ENCODE measurements at places on chromosomes 6 and 20.

- no peak for DNase-seq
Observed at GRCh38 chr20:56987986-56988385, 278.5 kb downstream of the BMP7 start.

DNA sequence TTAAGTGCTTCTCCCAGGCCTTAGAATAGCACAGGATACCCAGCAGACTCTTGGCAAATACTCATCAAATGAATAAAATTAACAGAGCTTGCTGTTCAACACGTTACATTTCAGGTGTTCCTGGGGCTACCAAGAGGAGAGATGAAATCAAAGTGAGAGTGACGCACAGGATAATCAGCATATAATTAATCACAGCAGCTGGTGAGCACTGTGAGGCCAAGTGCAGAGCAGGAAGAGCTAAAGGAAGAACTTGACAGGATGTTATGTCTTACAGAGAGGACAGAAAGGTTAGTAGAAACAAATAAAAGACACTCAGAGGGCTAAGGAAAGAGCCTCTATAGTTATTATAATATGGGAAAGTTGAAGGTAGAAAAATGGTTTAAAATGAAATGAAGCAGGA, 8.8 kb downstream of the PPIL1 start:
- no peak for DNase-seq

DNA sequence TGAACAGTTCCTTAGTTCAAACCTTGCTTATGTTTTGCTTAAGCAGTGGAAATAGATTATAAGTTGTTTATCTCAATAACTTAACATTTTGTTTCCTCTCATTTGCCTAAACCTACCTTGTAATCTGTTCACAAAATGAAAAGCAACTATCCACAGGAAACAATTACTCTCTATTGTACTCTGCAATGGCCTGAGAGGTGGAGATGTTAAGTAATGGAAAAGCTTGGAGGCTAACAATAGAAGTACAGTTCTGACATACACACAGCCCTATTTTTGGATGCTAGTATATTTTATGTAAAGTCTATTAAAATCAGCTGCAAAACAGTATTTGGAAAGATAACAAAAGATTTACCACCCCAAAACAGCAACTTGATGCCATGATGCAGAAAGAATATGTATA, 82.1 kb downstream of the TINAG start:
- no peak for DNase-seq

DNA sequence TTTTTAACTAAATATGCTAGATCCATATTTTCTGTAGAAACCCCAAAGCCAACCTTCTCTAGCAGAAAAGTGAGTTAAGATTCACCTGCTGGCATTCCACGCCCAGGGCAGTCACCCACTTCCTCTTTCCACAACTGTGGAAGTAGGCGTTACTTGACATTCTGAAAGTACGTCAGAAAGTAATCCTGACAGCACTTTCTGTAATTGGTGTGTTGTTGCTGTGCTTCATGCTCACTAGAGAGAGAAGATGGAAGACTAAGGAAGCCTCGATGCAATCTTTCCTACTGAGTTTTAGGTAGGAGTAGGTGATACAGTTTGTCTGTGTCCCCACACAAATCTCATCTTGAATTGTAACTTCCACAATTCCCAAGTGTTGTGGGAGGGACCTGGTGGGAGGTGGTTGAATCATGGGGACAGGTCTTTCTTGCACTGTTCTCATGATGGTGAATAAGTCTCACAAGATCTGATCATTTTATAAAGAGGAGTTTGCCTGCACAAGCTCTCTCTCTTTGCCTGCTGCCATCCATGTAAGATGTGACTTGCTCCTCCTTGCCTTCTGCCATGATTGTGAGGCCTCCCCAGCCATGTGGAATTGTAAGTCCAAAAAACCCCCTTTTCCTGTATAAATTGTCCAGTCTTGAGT, 101.1 kb downstream of the MAP3K7 start:
- DNase-seq, result no peak

DNA sequence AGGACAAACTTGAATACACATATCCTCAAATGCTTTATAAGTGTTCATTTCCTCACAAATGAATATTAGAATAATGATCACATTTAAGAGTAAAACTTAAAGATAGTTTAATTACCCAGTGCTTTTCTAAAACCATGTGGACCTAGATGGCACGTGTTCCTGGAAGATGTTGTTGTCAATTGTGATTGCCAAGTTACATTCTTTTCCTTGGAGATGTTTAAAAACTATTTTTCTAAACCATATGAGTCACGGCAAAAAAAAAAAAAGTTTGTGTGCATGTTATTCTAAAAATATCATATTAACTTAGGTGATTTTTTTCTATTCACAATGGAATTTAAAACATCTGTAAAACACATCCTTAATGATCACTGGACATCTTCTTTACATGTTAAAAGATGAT, 51.1 kb downstream of the RCAN2 start:
- DNase-seq, result no peak

DNA sequence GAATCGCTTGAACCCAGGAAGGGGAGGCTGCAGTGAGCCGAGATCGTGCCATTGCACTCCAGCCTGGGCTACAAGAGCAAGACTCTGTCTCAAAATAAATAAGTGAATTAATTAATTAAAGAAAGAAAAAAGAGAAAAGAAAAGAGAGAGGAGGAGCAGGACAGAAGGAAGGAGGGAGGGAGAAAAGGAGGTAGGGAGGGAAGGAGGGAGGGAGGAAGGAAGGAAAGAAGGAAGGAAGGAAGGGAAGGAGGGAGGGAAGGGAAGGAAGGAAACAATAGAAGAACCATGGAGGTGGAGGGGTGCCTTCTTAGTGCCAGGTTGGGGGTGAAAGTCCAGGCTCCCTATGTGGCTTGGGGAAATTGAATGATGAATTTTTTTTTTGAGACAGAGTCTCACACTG, 6.5 kb upstream of the AHCY start:
- no peak for DNase-seq

DNA sequence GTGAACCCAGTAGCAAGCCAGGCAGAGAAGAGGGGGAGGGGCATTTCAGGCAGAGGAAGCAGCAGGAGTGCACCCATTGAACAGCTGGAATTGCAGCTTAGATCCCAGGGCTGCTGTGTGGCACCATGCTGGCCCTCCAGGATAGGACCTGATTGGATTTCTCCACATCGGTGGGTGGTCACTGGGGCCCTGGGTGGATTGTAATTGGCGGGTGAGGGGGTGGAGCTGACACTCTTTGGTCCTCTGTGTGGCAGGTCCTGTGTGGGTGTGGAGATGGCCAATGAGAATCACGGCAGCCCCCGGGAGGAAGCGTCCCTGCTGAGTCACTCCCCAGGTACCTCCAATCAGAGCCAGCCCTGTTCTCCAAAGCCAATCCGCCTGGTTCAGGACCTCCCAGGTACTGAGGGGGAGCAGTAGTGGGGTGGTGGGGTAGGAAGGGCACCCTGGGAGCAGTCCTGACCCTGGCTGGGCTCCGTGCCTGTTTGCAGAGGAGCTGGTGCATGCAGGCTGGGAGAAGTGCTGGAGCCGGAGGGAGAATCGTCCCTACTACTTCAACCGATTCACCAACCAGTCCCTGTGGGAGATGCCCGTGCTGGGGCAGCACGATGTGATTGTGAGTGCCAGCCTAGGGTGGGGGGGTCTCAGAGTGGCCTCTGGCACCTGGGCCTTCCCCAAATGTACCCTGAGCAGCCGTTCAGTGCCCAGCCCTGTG, 4.4 kb downstream of the PCIF1 start:
- DNase-seq, result no peak

GRCh38 chr6:143233554-143234285, 173.0 kb downstream of the AIG1 start:
- no peak for DNase-seq

DNA sequence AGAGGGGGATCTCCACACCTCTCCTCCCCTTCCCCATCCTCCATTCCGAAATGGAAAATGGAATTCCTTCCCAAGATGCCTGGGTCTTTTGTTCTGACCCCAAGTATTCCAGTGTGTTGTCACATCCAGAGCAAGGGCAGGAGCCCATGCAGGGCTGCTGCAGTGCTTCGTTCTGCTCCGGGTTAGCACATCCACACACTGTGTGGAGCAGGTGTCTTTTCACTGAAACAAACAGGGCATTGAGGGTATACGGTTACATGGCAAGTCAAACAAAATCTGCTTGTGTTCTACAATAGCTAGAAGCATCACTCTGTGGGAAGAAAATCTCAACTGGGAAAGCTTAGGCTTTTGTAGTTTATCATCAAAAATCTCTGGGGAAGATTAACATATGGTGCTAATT, 56.9 kb downstream of the LYRM2 start:
- DNase-seq, result no peak

- DNase-seq, result no peak
Observed at GRCh38 chr20:47531458-47531857, 29.8 kb downstream of the NCOA3 start.

GRCh38 chr20:2507875-2508630, 662 bp downstream of the ZNF343 start:
- no peak for DNase-seq

- DNase-seq, result no peak
Observed at GRCh38 chr20:60490217-60491050, 532.2 kb downstream of the CDH26 start.

- DNase-seq, result no peak
Observed at GRCh38 chr6:89387516-89388201, 24.4 kb downstream of the RRAGD start.

Data from activated CD4-positive, alpha-beta T cell treated with anti-CD3 and anti-CD28 coated beads, Interleukin-2, Interleukin-4, amounts not matched to agents 100 ng/mL and 50 ng/mL, durations not matched to agents 16 hours and 8 hours (primary cell).